ENCODE measurements at places on chromosomes 4 and X.

DNA sequence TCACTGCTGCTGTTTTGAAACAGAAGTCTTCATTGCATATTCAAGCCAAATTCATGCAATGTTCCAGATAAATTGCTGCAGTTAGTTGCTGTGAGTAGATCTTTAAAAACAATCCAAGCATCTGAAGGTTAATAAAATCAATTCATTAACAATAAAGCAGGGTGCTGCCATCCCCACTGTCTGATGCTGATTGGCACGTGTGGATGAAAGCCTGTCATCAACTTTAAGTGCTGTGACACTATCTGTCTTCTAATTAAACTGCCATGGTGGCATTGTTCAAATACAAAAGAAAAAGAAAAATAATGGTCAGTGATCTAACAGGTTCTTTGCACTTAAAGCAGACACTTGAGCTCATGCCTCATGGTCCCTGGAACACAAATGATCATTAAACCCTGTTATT, 63.0 kb upstream of the MND1 start:
- DNase-seq, result no peak

GRCh38 chrX:123267220-123267619, 83.1 kb downstream of the GRIA3 start:
- DNase-seq, result no peak

DNA sequence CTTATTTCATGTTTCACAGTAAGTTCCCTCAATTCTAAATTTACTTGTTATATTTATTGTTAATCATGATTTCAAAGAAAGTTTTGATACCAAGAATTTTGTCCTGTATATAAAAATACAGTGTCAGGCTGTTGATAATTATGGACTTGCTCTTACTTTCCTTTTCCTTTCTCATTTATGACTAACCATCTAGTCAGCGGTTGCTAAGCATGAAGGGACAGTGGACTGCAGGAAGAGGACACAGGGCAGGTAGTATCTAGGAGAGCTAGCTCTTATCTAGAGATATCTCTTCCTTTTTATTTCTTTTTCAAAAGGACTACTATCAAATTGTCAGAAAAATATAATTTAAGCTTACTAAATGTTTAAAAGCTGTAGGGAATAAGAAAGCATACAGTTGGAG, 1.6 kb downstream of the OPRPN start:
- no peak for DNase-seq

DNA sequence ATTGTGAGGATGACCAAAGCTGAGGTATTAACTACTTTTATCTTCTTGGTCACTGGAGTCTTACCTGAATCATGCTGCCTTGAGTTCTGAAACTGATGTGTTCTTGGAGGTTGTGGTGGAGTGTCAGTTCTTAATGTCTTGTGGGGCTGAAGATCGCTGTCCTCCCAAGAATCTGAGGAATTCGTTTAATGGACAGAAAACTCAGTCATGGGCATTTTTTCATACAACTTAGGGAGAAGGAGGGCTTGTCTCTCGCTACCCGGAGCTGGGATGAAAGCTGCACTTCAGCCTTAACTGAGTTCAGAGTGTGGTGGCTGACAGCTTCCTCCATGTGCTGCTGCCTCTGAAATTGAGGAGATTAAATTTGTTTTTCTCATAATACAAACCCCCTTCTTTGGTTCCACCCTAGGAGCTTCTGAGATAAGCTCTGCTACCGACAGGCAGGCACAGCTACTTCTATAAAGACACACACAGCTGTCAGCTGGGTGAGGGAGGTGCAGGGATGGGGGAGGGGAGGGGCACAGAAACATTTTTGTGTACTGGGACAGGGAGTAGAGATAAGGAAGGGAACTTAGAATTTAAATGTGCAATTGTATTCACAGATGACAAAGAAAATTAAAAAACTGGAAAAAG, 30.8 kb downstream of the RBBP7 start:
- DNase-seq, result no peak

DNA sequence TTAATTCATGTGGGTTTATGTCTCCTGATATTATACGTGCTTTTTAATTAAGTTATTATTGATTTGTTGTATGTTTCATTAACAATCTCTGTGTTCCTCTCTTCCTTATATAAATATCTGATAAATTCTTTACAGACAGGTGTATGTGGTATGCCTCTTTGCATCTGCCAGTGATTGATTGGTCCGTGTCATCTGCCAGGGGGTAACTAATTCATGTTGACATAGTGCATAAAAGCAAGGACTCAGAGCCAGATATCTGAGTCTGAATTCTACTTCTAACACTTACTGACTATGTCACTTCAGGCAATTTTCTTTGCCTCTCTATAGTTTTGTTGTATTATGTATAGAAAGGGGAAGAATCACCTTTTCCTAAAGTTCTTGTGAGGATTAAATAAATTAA, 5.2 kb upstream of the AMBN start:
- DNase-seq, result no peak

- no peak for DNase-seq
Measured at GRCh38 chr4:128725405-128726055, 84.0 kb upstream of the JADE1 start.

- DNase-seq, result peak; percentile 32
Measured at GRCh38 chrX:136768469-136769084, 12.2 kb downstream of the ARHGEF6 start.

- DNase-seq, result no peak
Measured at GRCh38 chrX:55006827-55007621, 6.9 kb downstream of the APEX2 start.

DNA sequence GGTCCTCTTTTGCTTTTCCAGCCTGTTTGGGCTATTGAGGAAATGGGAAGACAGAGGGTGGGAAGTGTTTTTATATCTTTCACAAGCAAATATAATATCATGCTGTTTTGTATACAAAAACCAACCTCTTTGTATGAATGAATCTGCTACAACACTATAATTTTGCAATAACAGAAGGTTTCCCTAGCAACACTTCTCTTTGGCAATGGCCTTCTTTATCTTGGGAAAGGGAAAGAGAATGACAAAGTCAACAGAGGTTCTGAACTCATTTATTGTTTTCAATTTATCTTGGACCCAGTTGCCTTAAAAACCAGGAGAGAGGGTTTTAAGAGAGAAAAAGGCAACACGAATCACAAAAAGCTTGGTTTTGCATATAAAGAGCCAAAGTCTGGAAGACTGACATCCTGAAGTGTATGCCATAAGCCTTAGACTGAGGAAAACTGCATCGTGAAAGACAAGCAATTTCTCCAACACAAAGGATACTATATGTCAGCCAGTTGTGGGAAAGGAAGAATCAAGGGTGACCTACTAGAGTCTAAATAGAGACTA, 121.8 kb upstream of the FAM241A start:
- DNase-seq, result no peak

DNA sequence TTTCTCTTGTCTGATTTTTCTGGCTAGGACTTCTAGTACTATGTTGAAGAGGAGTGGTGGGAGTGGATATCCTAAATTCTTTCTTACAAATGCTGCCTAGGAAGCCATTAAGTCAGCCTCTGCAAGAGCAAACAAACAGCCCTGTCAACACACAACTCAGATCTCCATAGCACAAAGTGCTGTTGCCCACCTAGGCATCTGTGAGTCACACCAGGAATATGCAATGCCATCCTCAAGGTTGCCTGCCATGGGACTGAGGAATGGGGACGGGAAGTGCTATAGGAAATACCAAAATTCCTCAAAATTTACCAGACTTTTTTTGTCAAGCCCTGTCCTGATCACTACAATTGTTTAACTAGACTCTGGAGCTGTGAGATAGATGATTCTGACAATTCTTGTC, 466.9 kb downstream of the FSTL5 start:
- DNase-seq, result no peak

- DNase-seq, result no peak
Measured at GRCh38 chrX:143768976-143769375, 48.4 kb upstream of the SPANXN2 start.

DNA sequence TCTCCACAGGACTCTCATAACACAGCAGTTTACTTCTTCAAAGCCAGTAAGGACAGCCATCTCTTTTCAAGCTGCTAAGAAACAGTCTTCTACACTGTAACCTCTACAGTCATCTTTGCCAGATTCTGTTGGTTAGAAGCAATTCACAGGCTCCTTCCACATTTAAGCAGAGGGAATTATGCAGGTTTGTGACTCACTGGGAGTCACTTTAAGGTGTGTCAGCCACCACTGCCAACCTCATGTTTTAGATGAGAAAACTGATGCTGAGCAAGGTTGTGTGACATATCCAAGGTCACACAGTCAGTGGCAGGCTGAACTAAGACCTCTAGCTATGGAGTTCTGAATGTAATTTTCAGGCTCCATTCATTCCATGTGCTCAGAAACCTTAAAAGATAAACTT, 143.5 kb downstream of the QDPR start:
- DNase-seq, result no peak

GRCh38 chr4:113901994-113902787, 77.3 kb downstream of the ARSJ start:
- DNase-seq, result peak; percentile 79

DNA sequence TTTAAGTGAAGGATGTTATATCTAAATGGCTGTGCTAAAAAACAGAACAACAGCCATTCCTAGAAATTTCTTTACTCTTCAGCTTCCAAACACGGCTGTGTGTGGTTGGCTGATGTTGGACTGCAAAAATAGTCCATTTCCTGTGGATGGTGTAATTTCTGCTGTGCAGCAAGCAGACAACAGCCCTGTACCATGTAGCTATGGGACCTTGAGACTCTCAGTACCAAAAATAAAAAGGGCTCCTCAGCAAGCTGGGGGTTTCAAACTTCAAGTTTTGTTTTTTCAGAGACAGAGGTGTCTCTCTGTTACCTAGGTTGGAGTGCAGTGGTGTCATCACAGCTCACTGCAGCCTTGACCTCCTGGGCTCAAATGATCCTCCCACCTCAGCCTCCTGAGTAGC, 18.1 kb downstream of the CD40LG start:
- no peak for DNase-seq

- peak; percentile 30 for DNase-seq
Measured at GRCh38 chrX:68934421-68934820, 105.6 kb downstream of the EFNB1 start.

DNA sequence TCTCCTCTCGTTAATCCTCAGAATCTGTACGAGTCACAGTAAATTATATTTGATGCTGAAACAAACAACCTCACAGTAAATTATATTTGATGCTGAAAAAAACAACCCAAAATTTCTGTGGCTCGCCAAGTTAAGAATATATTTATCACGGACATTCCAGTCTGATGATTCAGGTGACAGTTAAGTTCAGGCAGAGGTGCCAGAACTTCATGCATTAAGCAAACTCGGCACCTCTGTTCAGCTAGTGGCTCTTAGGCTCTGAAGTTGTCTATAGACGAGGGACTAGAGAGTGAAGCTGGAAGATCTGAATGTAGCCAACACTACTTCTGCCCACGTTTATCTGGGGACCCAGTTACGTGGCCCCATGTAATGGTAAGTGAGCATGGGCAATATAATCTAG, 132.2 kb upstream of the AGA start:
- no peak for DNase-seq

GRCh38 chr4:64095398-64095797, 313.9 kb downstream of the TECRL start:
- DNase-seq, result no peak

- DNase-seq, result no peak
Measured at GRCh38 chr4:28636971-28637370, 1776.3 kb downstream of the STIM2 start.

DNA sequence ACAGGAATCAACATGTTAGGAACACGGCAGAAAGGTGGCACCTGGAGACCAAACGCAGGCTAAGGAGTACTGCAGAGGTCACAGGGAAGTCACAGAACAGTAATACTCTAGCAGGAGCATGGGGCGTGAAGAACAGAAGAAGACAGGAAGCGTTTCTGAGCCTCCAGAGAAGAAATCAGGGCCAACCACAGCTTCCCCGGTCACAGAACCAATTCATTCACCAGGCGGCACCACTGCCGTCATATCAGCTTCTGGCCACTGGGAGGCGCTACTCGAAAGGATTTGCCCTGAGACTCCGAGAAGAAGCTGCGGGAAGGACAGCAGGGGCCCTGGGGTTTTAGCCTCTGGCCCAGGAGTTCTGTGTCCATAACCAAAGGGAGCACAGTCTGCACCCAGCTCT, 78.0 kb upstream of the DRD5 start:
- peak; percentile 88 for DNase-seq

GRCh38 chr4:151960449-151961230, 199.8 kb upstream of the GATB start:
- DNase-seq, result no peak

- no peak for DNase-seq
Measured at GRCh38 chr4:159395693-159396092, 292.8 kb downstream of the RAPGEF2 start.

DNA sequence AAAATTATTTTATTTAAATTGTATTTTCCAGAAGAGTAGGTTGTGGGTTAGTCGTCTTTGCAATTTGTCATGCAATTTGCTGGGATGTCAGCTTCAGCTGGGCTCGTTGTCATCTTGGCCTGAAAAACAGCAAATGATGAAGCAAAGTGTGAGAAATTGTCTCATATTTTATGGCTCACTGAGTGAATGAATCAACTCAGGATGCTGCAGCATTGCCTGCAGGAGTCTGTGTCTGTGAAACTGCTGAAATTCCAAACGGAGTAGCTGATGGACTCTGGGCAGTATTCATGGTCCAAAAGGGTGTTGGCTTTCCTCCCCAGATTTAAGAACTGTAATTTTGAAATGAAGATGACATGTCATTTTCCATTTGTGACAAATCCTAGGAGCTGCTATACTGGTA, 37.2 kb downstream of the CXCL8 start:
- no peak for DNase-seq

DNA sequence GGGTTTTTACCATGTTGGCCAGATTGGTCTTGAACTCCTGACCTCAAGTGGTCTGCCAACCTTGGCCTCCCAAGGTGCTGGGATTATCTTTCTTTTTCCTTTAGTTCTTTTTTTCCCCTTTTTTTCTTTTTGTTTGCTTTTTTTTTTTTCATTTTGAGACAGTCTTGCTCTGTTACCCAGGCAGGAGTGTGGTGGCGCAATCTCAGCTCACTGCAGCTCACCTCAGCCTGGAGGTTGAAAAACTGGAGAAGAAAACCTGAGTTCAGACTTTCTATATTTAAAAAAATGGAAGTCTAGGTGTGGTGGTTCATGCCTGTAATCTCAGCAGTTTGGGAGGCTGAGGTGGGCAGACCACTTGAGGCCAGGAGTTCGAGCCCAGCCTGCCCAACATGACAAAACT, 181.1 kb upstream of the HS3ST1 start:
- no peak for DNase-seq

DNA sequence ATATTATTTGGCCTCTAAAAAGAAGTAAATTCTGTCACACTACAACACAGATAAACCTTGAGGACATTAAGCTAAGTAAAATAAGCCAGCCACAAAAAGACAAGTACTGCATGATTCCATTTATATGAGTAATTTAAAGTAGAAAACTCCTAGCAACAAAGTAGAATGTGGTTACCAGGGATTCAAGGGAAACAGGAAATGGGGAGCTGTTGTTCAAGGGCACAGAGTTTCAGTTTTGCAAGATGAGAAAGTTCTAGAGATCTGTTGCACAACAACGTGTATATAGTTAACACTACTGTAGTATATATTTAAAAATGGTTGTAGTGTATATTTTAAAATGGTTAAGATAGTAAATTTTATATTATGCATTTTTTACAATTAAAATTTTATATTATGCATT, 25.4 kb downstream of the SEC31A start:
- no peak for DNase-seq

GRCh38 chr4:165700855-165701254, 172.2 kb upstream of the TLL1 start:
- no peak for DNase-seq

Data from colonic mucosa (tissue), 4 donors.